Heart left ventricle (tissue), 16 donors: ENCODE measurements at places on chromosomes 11 and 22.

DNA sequence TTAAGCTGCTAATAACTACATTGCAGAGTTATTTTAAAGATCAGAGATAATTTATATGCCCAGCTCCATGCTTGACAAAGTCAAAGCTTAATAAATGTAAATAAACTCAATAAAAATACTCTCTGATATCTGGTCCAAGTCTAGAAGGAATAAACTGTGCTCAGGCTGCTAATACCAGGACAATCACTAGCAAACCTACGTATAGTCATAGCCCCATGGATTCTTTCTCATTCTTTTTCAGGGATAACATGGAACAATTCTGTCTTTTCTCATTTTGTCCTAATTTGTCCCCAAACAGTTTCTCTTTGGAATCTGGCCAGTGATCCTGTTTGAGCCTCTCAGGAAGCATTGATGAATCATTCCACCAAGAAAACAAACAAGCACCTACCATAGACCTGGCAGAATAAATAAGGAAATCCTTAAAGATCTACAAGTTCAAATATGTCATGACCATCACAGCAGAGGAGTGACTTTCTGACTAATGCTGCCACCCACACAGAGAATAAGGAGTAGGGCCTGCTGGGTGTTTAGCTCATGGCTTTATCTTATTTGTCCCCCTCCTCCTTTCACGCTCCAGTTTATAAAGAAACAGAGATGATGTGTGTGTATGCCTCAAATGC lies 14.1 kb upstream of the B3GNT6 start:
- DNase-seq, result no peak

GRCh38 chr11:131191606-131192005 lies 178.8 kb upstream of the NTM start:
- no peak for DNase-seq

DNA sequence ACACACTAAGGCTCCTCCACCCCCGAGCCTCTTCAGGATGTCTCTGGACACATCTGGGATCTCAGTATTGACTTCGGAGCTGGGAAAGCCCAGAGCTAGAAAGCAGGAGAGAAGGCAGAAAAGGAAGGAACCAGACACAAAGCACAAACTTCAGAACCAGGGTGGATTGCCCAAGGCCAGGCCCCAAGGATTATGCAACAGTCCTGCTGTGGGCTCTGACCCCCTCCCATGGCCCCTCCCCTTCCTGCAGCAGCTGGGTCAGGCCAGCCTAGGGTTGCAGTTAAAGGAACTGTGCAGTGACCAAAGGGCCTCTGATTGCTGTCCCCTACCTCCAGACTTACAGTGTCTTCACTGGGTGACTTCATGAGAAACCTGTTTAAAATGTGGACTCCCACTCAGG lies 5.3 kb downstream of the KCNE3 start:
- DNase-seq, result peak; percentile 86

DNA sequence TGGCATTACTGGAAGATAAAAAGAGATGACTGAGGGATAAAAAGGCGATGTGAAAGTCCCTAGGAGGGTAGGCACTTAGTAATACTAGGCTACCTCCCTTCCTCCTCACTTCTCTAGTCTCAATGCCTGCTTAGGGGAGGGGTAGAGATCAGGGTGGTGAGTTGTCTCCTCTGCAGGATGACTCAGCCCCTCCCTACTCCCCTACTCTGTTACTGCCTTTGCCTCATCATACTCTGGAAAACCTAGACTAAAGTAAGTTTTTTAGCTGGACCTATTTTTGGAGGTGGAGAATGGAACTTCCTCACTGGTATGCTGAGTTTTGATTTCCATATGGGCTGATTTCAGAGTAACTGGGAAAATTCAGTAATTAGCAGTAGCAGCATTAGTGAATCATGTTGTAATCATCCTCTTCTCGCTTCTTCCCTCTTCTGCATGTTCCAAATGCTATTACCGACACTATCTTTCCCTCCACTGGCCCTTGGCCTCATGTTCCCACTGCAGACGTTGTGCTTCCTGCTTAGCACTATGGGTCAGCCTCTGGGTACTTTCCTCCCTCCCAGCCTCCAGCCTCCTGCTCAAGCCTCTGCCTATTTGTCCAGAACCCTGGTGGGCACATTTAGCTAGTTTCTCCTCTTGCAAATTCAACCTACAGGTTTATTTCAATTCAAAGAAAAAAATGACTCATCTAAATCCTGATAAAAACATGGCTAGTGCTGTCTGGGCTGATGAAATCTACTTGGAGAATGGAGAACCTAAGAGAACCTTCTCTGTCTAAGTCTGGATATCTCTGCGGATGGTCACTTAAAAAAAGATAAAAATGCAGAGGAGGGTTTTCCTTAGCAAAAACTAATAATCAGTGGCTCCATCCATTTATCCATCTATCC lies 281.7 kb downstream of the ST3GAL4 start:
- DNase-seq, result no peak

DNA sequence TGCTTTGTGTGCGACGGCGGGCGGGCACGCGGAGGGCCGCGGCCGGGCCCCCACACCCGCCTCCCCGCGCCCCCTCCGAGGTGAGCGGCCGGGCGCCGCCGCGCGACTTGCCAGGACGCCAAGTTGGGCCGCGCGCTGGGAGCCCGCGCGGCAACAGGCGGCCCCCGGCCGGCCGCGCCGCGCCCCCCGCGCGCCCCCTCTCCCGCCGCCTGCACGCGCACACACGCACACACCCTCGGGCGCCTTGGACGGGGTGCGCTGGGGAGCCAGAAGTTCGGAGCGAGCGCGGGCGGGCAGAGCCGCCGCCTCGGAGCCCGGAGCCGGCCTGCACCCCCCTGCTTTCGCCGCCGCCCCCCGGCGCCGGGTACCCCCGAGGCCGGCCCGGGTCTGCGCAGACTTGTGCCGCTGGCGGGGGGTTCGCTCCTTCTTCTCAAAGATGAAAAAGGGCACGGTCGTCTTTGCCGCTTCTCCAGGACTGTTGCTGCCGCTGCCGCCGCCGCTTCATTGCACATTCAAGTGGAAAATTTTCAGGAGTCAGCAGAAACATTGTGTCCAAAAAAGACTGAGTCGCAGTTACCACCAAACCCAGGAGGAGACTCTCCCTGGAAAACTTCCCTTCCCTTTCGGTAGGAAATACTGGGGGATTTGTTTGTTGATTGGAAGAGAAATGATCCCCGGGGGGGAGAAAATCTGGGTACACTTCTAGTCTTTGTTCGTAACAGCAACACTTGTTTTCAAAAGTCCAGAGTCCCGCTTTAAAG lies 895 bp downstream of the TEAD1 start:
- peak; percentile 56 for DNase-seq

DNA sequence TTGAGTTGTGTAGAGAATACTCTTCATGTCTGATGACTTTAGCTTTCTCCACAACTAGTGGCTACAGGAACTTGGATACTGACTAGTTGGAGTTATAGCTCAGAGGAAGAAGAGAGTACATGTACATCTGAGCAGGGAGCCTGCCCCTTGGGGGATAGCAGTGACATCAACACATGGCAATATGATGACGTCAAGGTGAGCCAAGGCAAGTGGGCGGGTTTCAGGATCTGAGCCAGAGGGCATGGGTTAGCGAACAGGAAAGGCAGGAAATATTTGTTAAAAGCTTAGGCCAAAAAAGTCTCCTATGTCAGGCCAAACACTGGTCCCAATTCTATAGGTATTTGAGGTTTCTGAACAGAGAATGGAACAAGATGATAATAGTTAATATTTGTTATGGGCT lies 42.0 kb upstream of the HORMAD2 start:
- DNase-seq, result no peak

DNA sequence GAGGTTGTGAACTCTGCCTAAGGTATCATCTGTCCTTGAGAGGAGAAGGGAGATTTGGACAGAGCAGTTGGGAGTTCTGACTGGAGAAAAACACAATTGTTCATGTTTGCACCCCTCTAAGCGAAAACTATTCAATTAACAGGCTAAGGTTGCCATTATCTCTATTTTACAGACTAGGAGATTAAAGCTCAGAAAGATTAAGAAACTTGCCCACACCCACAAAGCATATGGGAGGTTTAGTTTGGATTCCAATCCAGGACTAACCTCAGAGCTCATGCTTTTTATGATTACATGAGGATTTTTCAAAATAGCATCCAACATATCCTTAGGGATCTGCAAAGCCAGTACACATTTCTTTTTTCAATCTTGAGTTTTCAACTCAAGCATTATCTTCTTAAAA lies 22.0 kb downstream of the GAB2 start:
- no peak for DNase-seq

DNA sequence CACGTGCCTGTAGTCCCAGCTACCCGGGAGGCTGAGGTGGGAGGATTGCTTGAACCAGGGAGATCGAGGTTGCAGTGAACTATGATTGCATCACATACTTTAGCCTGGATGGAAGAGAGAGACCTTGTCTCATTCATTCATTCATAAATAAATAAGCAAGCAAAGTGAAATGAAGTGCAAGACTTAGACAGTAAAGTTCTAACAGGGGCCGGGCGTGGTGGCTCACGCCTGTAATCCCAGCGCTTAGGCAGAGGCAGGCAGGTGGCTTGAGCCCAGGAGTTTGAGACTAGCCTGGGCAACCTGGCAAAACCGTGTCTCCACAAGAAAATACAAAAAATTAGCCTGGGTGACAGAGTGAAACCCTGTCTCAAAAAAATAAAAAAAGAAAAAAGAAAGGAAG lies 1.6 kb upstream of the ZNF280A start:
- DNase-seq, result no peak

- no peak for DNase-seq
Measured at GRCh38 chr11:100585728-100586127, 101.4 kb upstream of the ARHGAP42 start.

DNA sequence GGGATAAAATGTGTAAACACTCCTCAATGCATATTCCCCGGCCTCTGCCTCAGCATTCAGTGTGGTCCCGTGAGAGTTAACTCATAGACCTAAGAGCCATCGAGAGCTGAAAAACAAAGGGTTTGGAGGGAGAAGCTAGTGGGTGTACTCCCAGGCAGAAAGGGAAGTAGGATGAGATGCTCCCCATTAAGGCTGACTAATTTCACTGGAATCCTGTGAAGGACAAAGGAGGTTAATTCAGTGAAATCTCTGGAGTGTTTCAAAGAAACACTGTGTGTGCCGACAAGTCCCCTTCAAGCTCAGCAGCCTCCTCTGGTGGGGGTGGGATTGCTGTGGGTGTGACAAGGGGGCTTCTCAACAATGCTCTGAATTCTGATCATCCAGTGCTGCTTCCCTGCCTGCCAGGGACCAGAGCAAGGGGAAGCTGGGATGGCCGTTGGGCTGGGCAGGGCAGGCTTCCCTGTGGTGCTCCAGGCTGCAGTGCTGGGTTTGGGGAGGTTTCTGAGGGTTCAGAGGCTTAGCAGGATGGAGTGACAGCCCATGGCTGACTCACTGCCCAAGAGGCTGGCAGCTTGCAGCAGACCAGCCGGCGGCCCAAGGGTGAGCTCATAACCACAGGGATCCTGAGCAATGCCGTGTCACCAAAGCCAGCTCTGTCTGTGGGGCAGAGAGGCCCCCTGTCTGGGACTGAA lies 61.4 kb upstream of the BMAL1 start:
- peak; percentile 55 for DNase-seq

GRCh38 chr11:71059662-71060061 lies 192.7 kb downstream of the SHANK2 start:
- DNase-seq, result no peak

DNA sequence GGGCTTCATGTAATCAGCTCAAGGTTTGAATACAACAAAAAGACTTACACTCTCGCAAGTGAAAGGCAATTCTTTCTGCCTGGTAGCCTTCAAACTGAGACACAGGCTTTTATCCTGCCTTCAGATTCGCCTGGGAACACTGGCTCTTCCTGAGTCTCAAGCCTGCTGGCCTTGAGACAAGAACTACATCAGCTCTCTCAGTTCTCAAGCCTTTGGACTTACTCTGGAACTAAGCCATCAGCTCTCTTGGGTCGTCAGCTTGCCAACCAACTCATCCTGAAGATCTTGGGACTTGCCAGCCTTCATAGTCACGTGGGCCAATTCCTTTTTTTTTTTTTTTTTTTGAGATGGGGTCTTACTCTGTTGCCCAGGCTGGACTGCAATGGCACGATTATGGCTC lies 35.7 kb upstream of the LRRC10B start:
- DNase-seq, result peak; percentile 68

GRCh38 chr11:29914203-29914930 lies 102.5 kb downstream of the KCNA4 start:
- peak; percentile 23 for DNase-seq

DNA sequence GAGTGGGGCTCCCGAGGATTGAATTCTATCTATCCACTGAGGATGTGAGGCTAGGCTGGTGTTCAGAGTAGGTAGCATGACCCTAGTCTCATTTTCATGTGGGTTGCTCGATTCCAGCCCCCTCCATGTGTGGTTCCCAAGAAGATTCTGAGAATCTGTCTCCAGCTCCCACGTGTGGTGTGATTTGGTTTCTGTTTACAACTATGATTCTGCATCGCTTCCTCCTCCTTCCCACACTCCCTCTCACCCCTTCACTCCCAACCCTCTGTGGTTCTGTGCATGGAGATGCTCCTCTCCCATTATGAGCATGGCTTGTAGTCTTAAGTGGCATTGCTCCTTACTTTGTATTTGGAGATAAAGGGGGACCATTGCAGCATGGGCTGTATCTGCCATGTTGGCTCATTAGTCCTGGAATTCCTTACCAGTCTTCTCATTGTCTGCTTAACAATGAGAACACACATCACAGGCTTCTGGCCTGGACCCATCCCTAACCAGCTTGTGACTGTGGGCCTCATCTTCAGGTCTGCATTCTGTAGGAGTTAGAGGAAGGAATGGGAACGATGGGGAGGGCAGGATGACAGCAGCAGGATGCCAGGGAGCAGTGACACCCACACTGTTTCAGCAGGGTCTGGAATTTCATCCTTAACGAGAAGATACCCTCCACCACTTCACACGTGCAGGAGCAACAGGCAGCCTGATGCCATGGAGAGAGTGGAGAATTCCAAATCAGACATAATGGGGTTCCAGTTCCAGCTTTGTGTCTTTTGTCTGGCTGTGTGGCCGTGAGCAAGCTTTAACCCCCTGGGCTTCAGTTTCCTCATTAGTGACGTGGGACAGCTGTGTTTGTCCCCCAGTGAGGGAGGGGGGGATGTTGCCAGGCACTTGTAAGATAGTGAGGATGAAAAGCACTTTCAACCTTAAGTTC lies 86.0 kb downstream of the CCDC81 start:
- no peak for DNase-seq

- DNase-seq, result no peak
Measured at GRCh38 chr22:36773935-36774334, 2.0 kb downstream of the IFT27 start.

DNA sequence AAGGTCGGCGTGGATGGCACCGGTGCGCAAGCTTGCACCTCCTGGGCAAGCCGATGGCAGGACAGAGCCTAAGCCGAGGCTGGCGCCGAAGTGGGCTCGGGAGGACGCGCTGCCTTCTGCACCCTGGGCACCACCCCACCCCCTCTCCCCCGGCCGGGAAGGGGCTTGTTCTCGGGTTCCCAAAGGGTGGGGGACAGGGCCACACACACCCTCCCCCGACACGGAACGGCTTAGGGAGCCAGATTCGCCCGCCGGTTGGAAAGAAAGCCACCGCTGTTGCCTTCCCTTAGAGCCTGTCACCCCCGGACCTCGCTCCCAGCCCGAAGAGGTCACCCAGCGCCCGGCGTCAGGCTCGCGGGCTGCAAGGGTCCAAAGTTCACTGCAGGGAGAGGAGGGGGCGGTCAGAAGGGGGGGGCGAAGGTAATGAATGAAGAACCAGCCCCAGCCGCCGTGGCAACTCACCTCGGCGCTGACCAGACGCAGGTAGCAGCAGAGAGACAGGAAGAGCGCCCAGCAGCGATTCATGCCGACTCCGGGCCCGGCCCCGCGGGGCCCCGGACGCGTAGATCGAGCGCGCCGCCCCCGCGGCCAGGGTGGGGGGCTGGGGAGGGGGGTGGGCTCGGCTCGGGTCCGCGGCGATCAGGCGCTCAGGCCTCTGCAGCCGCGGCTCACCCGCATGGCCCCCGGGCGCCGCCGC lies 1.2 kb downstream of the PDGFB start:
- no peak for DNase-seq
